ENCODE measurements at places on chromosomes 1 and 21.

DNA sequence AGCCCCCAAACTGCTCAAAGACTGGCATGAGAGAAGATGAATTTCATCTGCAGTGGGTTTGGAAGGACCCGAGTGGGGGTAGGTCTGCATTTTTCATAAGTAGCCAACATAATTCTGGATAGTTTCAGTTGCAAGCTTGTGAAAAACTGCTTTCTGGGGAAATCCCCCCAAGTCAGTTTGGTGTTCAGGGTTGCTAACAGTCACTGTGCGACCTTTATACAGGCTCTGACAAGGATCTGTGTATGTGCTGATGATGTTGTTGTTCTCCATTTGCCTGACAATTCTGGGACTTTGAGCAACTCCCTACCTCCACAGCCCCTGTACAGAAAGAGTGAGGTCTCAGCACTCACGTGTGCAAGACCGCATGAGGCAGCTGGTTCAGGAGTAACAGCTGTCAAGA is 87.9 kb downstream of the SUSD4 start:
- no peak for DNase-seq

DNA sequence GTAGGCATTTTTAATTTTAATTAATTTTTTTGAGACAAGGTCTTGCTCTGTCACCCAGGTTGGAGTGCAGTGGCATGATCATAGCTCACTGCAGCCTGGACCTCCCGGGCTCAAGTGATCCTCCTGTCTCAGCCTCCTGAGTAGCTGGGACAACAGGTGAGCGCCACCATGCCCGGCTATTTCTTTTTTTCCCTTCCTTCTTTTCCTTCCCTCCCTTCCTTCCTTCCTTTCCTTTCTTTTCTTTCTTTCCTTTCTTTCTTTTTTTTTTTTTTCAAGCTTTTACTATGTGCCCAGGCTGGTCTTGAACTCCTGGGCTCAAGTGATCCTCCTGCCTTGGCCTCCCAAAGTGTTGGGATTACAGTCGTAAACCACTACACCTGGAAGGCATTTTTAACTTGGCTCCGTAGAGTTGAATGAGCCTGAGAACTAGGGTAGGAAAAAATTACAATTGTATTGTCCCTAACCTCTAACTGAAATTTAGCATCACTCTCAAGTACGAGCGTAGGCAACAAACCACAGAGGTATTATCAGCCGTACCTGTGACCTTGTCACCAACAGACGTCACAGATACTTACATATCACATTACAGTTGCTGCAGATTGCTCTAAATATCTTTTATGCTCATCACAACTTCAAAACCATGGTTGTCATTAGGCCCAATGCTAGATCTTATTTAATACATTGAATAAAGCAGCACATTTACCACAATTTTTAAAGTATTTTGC is 8.0 kb downstream of the RUNX3 start:
- no peak for DNase-seq

DNA sequence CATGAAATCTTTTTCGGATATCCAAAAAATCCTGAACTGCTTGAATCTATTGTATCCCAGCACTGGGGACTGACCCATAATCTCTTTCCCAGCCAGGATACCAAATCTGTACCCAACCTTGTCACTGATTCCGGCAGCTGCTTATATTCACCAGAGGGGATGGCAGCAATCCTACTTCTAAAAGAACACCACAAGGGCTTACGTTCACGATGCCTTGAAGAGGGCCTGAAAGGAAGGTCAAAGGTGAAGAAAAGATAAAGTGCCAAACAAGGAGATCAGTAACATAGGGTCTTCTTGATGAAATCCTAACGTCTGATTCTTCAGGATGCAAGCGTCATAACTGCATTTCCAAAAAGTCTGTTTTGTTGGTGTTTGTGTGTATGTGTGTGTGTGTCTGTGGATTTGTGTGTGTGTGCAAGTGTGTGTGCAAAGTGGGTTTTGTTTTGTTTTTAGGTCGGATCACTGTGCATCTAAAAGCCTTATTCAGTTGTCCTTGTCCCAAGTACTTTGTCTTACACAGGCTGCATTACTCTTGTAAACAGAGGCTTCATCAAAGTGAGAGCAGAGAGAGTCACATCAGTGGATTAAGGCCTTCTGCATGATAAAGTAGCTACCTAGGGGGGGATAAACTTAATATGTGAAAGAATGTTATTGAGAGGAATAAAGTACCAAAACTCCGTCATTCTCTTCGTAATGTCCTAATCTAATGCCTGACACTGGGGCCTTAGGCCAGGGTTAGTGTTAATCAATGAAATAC is 179.3 kb downstream of the BARHL2 start:
- no peak for DNase-seq

GRCh38 chr1:24960071-24960801 is 30.2 kb upstream of the RUNX3 start:
- no peak for DNase-seq

DNA sequence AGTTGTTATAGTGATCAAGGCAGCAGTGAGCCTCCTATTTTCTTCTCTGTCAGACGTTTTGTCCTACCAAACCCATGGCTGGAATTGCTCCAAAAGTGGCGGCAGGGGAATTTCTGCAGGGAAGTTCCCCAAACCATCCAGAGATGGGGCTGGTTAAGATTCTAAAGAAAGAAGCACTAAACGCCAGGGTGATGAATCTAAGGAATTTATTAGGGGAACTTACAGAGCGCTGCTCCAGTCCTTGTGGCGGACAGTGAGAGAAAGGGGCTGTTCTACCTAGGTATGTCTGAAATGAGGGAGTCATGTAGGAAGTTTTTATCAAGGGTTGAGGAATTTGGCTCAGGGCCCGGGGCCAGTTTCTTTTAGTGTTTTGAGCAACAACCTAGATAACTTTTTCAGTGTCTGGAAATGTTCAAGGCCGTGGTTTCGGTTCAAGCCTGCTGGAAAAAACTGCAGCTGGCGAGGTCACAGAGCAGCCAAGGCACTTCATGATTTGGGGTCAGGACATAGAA is 222.4 kb upstream of the B3GALT2 start:
- DNase-seq: peak; percentile 51

DNA sequence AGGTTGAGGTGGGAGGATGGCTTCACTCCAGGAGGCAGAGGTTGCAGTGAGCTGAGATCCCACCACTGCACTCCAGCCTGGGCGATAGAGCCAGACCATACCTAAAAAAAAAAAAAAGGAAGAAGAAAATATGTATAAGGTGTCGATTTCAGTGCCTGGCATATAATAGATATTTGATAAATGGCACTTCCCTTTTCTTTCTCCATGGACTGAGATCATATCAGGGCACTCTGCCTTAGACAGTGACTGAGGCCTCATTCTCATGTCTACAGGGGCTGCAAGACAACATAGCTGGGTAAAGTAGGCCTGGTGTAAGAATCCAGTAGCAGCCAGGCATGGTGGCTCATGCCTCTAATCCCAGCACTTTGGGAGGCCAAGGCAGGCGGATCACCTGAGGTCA is 21.2 kb downstream of the PCAT6 start:
- no peak for DNase-seq

DNA sequence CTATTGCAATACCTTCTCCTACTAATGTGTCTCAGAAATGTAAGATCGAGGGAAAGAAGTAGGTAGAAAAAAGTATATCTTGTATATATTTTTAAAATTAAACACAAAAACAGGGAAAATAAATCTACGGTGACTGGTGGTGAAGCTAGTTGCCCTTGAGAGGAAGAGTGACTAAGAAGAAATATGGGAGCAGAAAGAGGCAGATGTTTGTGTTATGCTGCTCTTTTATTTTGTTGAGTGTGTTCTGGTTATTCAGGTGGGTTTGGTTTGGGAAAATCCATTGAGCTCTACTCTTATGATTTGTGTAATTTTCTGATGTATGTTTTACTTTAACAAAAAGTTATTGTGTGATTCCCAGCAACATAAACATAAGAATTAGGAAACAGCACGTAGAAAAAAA is 444.9 kb upstream of the B3GALT2 start:
- DNase-seq: no peak
